IMR-90 (cell line): ENCODE measurements at places on chromosomes 13 and 19. TPM values are rescaled to one million over a fixed set of nuclear protein-coding genes. Genes with fewer than 3 reads are reported as not detected.

GRCh38 chr13:50991579-50992521 is 82.3 kb downstream of the RNASEH2B start:
- no peak for DNase-seq

The PCDH9 gene
- 7.8 and 10.2 TPM in 2 replicates for total RNA-seq

DNA sequence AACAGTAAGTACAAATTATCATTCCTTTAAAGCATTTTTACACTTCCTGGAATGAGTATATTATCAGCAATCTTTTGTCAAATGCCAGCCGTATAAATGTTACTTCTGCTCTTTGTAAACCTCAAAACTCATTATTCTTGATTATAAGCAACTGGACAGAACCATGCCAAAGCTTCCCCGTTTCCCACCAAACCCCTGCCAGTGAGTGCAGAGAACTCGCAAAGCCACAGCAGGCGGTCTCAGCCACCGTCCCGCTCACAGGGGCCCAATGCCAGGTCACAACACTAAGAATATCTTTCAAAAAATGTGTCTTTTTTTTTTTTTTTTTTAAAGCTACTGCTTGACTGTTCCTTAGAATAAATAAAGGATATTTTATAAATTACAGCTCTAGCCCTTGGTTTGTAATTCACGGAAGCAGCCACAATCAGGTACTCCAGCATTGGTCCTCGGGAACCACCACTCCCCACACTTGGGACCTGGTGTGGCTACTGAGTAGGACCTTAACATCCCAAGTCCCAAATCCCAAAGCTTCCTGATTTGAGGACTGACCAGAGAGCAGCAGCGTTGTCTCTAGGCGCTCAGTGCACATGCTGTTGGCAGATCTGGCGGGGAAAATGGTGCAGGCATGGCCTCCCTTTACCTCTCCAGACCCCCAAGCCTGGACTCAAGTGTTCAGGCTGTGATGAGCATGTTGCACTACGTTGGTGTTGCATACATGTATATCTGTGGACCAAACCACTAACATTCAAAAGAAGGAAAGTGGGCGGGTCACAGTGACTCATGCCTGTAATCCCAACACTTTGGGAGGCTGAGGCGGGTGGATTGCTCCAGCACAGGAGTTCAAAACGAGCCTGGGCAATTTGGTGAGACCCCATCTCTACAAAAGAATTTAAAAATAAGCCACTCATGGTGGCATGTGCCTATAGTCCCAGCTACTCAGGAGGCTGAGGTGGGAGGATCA is 19.0 kb downstream of the KCTD15 start:
- peak; percentile 34 for DNase-seq

GRCh38 chr19:4723595-4724514 is at the start of gene DPP9:
DPP9 (minus strand) TSS chr19:4723842; CDS start chr19:4719906, 3,936 bp downstream.
- peak; percentile 98 for DNase-seq

DNA sequence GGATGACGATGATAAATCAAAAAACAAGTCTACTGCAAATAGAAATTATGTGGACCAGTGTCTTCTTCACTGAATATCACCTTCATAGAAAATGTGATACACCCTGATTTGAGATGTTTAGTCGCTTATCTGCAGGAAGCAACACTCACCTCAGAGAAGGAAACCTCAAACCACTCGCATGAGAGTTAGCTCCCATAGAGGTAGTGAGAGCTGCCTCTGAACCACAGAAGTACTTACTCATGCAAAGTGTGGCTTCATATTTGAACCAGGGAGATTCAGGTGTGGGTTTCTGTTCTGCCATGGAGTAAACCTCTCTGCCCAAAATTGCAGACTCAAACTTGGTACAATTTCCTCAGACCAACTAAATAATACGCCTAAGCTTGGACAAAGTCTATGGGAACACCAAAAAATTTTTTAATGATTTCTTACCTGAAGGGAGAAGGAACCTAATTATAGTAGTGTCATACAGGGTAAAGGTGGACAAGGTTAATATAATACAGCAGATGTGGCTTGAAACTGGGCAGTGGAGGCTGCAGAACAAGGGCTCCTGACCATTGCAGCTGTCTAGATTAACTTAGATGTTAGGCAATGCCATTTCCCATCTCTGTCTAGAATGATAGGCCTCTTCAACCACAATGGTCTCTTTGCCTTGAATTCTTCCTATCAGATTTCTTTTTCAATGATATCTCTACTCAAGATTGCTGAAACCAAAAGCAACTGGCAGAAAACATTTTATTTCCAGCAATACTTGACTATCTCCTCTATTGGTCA is 29.6 kb upstream of the RCBTB2 start:
- DNase-seq, result no peak

The PET100 gene
- 1.4 and 5.3 TPM in 2 replicates for total RNA-seq

The ZNF555 gene
- 6.4 and 9.7 TPM in 2 replicates for total RNA-seq

- no peak for DNase-seq
Measured at GRCh38 chr19:46692918-46693722, 23.8 kb downstream of the PRKD2 start.
